Left renal pelvis (tissue), 4 donors: ENCODE measurements at places on chromosomes 16 and 17. TPM values are rescaled to one million over a fixed set of nuclear protein-coding genes. Genes with fewer than 3 reads are reported as not detected.

EARS2 gene
- 20.4 TPM for polyA plus RNA-seq

TSPAN10 gene
- 2.3 TPM for polyA plus RNA-seq

PLA2G10 gene
- 0.14 TPM for polyA plus RNA-seq

TP53TG3C gene
- polyA plus RNA-seq: not detected

IRX5 gene
- polyA plus RNA-seq: 10.7 TPM

NOS2 gene
- polyA plus RNA-seq: 1.6 TPM
